ENCODE measurements at places on chromosomes 11 and 22.

GRCh38 chr22:31346733-31347250 lies 646 bp upstream of the PATZ1 start:
- DNase-seq, result peak; percentile 73

DNA sequence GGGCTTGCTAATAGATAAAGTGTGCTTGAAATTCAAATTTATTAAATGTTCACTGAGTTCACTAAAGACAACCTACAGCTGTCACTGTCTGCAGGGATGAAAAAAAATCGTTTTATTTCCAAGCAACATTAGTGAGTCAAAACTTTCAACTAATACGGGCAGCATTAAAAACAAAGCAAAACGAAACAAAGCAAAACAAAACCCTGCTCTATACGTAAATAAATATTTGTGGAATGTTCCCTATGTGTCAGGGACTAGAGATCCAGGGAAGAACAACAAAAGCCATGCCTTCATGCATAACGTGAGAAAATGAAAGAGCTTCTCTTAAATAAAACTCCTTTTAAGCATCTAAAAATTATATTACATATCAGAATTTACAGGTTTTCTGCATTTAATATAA lies 553 bp downstream of the NAALAD2 start:
- DNase-seq, result no peak

DNA sequence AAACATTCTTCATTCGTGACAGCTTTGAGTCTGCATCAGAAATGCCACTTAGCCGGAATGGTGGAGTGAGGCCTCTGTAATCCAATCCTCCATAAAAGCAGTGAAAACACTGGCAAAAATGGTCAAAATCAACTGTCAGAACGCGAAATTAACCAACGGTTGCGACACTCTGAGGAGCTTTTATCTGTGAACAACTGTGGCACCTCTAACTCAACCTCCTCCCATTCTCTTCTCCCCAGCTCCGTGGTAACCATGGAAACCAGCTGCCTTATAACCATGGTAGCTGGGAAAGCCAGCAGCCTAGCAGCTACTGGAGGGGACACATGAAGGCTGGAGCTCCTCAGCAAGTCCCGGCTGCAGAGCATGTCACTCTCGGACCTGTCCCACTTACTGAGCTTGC lies 20.3 kb downstream of the AP2A2 start:
- DNase-seq, result no peak

- DNase-seq, result no peak
These were observed 19.1 kb downstream of the CABIN1 start for GRCh38 chr22:24030186-24030702.

DNA sequence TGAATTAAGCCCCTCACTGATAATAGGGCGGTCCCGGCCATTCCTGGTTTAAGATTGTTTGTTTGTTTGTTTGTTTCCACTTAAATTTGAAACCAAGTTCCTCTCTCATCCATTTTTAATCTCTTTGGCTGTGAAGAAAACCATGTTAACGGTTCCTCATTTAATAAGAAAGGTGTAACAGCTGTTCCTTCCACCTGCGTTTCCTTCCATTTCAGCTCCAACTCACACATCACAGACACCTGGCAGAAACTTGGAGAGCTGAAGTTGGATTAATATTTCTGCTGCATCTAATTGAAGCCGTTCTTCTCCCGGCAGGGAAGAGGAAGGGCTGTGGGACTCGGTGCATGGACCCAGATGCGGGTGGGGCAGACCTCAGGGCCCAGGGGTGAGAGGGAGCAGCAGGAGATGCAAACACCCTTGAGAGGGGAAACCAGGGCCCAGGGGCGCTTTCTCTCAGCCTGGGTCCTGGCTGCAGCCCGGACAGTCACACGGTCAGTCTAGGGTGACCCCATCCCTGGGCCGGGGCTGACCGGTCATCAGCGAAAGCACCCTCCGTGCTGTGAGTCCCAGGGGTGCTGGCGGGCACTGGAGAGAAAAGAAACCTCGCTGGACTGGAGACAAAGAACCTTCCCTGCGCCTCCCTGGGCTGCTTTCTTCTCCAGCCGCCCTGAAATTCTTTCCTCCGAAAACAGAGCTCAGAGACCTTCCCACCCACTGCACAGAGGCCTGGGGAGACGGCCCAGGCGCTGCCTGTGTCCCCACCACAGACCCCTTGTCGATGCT lies 242.0 kb downstream of the BRD1 start:
- DNase-seq, result no peak

GRCh38 chr11:4018641-4019040 lies 76.0 kb upstream of the RRM1 start:
- no peak for DNase-seq

GRCh38 chr11:75853971-75854370 lies 39.0 kb downstream of the UVRAG start:
- no peak for DNase-seq

- DNase-seq, result no peak
These were observed 23.6 kb upstream of the SLC25A1 start for GRCh38 chr22:19201869-19202798.

GRCh38 chr11:830295-831117 lies 2.2 kb upstream of the CD151 start:
- DNase-seq, result peak; percentile 87

DNA sequence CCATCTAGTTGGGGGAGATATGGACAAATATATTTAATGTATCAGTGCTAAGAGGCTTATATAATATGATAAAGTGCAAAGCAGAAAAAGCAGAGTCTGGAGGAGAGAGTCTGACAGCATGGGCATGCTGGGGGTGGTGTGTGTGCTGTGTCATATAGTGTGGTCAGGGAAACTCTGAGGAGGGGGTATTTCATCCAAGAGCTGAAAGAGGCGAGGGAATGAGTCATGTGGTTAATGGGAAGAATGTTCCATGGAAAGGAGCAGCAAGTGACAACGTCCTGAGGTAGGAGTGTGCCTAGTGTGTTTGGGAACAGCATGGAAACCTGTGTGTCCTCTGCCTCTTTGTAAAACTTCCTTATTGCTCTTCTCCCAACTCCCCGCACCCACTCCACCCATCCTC lies 38.0 kb downstream of the EIF3F start:
- no peak for DNase-seq

DNA sequence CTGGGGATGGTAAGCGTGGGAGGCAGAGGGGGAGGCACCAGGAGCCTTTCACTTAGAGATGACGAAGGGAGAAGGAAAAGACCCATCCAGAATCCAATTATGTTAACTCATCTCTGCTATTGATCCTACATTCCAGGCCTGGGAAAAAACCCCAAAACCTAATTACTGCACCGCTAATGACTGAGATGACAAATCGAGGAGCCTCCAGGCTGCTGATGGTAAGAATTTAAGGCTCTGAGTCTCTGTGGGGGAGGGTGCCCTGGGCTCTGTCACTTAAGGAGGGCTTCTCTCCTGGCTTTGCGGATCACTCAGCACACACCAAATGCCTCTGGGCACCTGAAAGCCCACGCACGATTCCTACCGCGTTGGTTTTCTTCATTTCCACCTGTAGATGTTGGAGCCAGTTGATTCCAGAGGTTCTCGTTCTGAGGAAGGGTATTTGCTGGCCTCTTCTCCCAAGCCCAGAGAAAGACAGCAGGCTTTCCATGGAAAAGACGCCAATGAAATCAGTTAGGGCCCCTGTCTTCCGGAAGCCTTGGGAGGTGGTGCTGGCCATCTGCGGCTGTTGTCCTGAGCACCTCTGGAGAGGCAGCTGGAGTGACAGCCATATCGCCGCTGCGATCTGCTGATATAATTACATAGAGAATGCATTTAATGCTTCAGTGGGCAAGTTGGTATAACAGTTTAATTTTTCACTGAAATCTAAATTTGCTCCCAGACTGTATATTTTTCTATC lies 751.2 kb downstream of the BRD1 start:
- DNase-seq, result no peak

DNA sequence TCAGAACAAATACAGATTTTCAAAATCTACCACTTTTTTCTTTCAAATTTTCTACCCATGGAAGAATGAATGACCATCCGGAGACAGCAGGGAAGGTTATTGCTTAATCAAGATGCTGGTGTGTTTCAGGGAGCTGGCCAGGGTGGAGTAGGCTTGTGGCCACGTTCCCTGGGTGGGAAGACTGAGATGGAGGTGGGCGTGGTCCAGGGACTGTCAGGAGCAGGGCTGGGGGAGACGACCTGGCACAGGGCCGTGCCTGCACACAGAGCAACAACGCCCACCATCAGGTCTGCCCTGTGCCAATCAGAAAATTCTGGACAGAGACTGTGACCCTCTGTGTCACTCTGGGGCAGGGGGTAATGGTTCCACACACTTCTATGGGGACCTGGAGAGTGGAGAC lies 7.1 kb upstream of the APOBEC3H start:
- no peak for DNase-seq

GRCh38 chr11:112156956-112157766 lies 6.7 kb downstream of the IL18 start:
- DNase-seq, result no peak

- DNase-seq, result no peak
These were observed 908.8 kb downstream of the OPCML start for GRCh38 chr11:132623511-132623910.
